NCI-H1092 treated with DMSO at 0.1 percent for 48 hours (cell line): ENCODE measurements at places on chromosomes 12 and 14.

DNA sequence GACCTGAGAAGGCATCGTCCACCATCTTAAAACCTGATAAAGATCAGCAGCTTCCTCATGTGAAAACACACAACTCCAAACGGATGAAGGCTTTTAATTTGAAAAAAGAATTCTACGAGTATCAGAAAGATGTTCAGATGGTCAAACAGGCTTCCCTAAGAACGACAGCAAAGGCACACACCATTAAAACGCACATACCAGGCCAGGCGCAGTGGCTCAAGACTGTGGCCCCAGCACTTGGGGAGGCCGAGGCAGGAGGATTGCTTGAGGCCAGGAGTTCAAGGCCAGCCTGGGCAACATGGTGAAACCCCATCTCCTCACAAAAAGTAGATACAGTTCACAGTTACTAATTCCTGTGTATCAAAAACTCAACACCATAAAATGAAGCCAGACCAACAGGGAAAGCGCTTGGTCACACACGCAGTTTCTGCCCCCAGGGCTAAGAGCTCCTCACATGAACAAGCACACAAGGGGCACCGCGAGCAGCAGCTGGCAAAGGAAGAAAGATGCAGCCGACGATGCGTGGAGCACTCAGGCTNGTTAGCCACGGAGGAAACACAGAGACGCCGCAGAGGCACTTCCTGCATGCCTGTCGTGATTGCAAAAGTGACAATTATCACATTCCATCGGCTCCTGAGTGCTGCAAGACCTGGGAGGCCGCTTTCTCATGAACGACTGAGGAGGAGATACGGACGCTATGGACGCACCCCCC lies 78.0 kb downstream of the NOC4L start:
- DNase-seq, result peak; percentile 24

DNA sequence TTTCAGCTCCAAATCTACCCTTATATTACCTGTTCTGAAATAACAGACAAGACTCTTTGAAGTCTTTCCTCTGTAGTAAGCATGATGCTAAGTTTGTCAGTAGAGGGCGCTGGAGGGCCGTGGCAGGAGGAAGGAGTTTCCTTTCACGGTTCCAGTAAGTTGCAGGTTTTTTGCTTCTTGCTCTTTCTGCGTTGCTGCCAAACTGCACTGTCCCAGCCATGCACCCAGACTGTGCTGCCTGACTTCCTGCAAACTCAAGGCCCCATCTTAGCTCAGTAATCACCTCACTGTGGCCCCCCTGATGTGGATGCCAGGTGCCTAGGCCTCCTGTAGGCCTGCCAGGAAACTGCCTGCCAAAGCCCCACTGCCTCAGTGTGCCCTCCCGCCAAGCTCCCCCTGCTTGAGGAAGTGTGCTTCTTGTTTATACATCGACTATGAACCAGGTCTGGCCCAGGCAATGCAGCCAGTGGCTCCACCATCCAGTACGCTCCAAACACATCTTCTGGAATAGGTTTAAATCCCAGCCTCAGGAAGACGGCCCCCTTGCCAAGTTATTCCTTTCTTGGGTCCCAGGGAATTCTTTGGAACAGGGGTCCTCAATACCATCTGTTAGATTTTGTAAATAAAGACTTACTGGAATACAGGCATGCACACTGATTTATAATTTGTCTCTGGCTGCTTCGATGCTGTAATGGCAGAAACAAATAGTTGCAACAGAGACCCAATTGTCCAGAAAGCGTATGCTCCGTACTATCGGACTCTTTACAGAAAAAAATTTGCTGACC lies 193.7 kb upstream of the LRIG3 start:
- DNase-seq, result peak; percentile 66

GRCh38 chr12:57404966-57405640 lies 25.7 kb downstream of the R3HDM2 start:
- no peak for DNase-seq

DNA sequence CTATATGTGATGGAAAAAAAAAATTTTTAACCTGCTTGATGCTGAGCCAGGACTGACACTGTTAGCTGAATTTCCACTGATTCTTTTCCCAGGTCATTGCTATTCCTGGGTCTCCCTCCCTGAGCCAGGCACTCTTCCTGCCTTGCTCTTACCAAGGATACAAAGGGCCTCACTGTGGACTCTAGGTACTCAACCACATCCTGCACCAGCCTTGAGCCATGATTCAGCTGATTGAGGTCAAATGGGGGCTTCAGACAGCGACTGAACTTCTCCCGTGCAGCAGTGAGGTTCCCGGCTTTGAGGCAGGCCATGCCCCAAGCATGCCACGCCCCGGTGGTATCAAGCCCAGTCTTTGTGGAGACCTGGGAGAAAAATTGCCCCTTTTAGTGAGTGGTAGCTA lies 54.3 kb downstream of the ZFYVE26 start:
- no peak for DNase-seq

DNA sequence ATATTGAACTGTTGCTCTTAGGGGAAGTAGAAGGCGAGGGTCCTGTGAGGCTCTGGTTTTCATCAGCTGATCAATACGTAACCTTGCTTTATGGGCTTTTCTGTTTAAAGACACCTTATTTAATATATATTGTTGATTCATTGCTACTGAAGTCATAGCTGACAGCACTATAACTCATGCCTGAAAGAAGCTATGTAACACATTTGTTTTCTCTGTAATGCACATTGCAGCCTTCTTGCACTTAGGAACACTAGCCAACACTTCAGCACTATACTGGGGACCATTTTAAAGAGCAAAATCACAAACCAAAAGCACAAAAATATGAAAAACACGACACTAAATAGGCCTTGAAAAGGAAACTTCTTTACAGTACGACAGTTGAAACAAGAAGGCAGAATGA lies 135.7 kb downstream of the TTC6 start:
- no peak for DNase-seq

GRCh38 chr12:22855456-22855855 lies 230.5 kb downstream of the ETNK1 start:
- DNase-seq, result no peak

DNA sequence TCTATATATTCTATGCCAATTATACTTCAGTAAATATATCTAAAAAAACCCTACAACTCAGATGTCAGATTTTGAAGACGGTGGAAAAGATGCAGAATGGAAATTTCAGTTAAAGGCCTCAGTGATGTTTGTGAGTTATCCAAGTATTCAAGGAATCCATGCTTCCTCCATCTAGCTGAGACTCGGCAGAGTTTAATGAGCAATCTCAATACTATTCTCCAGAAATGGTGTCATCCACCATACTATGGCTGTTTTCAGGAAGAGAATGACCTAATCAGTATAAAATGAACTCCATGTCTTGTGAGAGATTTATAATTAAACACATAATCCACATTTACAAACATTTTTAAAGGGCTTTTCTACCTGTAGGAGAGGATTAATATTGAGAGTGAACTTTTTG lies 66.0 kb downstream of the KLHL28 start:
- DNase-seq, result no peak

GRCh38 chr12:26238341-26239121 lies 43.2 kb downstream of the SSPN start:
- DNase-seq, result no peak

GRCh38 chr12:31890295-31891285 lies 68.6 kb upstream of the RESF1 start:
- no peak for DNase-seq

- peak; percentile 1 for DNase-seq
These were observed 29.3 kb upstream of the ATF1 start for GRCh38 chr12:50734409-50735263.

DNA sequence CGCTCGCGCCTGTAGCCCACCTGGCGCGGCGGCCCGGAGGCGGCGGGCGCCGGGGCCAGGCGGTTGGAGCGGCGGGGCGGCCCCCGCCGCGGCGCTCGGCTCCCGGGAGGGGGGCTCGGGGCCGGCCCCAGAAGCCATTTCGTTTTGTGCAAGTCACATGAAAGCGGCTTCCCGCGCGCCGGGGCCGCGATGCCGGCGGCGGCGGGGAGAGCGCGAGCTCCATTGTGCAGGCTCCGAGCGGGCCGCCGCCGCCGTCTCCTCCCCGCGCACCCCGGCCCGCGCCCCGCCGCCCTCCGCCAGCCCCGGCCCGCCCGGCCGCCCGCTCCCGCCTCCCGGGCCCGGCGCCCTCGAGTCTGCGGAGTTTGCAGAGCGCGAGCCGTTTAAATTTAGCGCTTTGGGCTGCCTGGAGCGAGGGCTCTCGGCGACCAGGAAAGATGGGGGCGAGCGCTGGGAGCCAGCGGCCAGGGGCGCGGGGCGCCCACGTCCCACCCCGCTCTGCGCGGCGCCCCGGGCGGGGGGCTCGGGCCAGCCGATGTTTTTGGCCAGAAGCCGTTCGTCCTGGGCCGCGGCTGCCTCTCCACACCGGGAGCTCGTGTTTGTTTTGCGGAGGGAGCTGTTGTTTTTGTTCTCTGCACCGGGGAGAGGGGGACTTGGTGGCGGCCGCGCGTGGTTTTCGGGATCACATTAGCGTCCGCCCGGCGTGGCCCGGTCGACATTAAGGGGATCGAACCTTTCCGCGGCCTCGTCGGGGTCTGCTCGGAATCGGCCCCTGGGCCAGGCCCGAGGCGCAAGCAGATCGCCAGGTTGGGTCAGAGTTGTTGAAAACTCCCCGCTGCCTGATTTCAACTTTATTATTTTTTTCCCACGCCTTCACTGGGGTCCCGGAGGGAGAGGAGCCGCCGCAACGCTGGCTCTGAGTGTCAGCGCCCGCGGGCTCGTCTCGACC lies 982 bp downstream of the BCL7A start:
- peak; percentile 22 for DNase-seq

DNA sequence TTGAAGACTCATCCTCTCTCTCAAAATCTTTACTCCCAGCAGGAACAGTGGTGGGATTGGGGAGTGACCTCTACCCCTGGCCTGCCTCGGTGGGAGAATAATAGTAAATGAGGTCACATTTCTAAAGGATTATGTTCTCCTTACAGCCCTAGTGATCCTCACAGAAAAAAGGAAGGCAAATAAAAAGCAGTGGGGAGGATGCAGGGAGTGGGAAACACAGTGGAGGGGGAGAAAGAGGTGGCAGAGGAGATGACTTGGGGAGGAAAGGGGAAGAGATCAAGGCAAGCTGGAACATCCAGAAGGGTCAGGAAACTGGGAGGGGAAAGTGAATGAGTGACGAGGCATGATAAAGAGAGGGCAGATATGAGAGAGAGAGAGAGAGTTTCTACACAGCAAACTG lies 8.3 kb upstream of the SYNDIG1L start:
- DNase-seq, result no peak

DNA sequence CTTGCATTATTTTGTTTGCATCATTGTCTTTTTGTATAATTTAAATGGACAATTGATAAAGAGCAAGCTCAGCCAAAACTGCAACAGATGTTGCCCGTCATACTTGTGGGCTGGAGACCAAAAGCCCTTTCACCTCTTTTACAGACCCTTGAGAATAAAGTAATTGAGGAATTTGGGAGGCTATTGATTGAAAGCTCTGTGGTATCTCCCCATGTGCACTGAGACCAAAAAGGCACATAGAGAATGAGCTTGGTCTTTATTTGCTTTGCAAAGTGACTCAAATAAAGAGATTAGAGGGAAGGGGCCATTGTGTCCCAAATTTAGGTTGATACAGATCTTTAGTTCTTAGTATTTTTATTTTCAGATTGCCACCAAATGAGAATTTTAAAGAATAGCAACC lies 617.6 kb downstream of the TRHDE start:
- no peak for DNase-seq

- DNase-seq, result no peak
These were observed 8.0 kb downstream of the IL23A start for GRCh38 chr12:56346675-56347074.

GRCh38 chr14:50854521-50854920 lies 17.3 kb upstream of the ABHD12B start:
- no peak for DNase-seq

DNA sequence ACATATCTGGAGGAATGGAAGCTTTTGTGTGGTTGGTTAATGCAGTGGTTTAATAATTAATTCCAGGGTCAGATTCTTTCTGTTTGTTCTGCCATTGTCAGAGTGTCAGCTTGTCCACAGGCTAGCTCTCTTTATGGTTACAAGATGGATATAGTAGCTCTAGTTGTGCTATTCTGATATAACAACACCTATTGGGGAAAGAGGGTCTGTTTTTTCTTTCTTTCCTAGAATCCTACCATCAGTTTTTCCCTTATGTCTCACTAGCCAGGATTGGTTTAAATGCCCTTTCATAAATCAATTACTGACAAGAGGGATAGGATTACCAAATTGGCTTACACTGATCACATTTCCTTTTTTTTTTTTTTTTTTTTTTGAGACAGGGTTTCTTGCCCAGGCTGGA lies 27.8 kb downstream of the CNOT2 start:
- no peak for DNase-seq

DNA sequence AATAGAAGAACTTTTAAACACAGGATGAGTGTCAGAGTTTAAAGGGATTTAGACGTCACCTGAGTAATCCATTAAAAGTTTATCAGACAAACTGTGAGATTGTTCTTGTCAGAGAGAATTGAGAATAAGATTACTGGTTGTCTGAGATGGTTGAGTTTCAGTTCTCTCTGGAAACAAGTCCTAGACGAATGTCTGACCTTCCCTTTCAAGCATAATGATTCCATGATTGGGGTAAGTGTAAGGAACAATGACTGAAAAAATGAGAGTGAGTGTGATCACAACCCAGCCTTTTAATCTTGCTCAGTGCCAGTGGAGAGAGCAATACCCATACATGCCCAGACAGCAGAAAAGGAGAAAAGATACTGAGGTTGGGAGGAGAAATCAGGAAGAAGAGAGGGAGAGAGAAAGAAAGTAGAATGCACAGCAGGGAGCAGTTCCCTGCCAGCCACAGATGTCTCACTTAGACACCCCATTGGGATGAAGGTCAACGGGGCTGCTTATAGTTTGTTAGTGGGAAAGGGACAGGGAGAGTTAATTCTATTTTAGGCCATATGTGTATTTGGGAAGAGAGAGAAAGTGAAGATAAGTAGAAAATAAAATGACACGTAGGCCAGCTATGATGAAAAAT lies 4.3 kb downstream of the GRIP1 start:
- DNase-seq, result no peak

DNA sequence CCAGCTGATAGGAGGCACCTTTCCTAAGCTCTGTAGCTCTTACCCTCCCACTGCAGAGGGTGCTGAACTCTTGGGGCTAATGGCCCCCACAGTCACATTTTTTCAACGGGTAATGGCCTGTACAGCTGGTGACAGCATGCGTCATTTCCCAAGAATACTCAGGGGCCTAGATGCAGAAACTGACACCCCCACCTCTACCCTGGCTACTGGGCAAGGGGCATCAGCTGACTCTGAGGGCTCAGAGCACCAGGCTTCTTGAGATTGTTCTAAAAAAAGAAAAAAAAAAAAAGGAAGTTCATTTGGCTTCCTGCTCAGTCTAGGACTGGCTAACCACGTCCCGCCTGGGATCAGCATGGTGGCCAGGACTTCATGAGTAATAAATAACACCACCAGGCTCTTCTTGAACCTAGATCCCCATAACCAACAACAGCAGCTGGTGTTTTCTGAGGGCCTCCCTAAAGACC lies 35.2 kb downstream of the ZFP36L1 start:
- no peak for DNase-seq
